Stimulated activated CD4-positive, alpha-beta T cell treated with anti-CD3 and anti-CD28 coated beads, Interleukin-15, amount 100 ng/mL, for 1 hour (primary cell): ENCODE measurements at places on chromosomes 1 and 21.
A peak's percentile ranks its signal among the peaks of the same experiment; 100 is the strongest.

DNA sequence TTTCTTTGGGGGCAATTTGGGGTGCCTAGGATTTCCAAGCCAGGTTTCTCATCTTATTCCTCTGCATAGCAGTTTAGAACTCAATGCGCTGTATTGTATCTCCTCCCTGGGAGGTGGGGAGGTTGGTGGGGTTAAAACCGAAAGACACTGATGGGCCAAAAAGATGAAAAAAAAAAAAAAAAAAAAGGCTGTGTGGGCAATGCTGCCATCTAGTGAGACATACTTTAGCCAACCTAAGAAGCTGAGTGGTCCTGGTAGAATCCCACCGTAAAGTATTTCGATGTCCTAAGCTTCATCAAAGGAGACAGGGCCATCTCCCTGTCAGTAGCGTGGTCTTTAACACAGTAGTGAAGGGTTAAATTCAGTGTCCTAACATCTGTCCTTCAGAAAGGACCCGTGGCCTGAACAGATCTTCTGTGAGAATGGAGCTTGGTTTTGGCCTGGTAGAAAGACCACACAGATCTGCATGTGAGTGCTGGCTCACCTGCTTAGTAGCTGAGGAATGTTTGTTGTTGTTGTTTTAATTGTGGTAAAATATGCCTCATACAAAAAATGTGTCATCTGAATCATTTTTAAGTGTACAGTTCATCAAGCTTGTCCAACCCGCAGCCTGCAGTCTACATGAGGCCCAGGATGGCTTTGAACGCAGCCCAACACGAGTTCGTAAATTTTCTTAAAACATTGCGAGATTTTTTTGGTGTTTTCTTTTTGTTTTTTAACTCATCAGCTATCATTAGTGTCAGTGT lies 226.2 kb downstream of the KIF26B start:
- DNase-seq, result no peak

GRCh38 chr1:62384276-62385005 lies 52.4 kb upstream of the USP1 start:
- no peak for DNase-seq

DNA sequence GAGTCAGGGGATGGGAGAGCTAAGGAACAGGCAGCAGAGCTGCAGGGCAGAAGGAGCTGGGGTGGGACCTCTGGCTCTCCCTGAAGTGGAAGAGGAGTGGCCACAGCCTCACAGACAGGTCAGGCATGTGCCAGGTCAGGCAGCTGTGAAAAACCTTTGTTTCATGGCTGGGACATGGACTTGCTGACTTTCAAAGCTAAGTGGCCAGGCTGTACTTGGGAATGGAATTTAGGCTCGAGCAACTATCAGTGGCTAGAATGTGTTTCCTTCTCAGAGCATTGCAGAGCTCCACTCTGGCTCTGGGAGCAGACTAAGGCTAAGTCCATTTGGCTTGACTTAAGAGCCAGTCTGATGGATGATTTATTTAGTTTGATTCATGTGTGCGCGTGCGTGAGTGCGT lies 385.1 kb downstream of the LMX1A start:
- DNase-seq, result no peak

- DNase-seq, result no peak
Observed at GRCh38 chr1:204630132-204630905, 55.2 kb downstream of the LRRN2 start.

DNA sequence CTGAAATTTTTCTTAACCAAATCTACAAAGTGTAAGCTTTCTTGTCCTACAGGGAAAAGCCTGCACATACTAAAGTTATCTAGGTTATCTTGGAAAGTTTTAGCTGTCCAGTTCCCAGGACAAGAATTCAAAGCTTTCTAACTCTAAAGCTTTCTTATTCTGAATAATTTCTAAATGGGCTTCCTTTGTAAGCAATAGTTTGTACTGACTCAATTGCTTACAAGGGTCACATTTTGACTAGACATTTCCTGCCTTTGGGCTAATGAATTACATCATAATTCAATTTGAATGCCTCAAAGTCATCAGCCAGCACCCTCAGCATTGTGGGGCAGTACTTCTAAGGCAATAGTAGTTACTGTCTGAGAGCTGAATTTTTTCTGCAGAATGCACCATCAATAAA lies 223.0 kb downstream of the LTN1 start:
- DNase-seq, result no peak

DNA sequence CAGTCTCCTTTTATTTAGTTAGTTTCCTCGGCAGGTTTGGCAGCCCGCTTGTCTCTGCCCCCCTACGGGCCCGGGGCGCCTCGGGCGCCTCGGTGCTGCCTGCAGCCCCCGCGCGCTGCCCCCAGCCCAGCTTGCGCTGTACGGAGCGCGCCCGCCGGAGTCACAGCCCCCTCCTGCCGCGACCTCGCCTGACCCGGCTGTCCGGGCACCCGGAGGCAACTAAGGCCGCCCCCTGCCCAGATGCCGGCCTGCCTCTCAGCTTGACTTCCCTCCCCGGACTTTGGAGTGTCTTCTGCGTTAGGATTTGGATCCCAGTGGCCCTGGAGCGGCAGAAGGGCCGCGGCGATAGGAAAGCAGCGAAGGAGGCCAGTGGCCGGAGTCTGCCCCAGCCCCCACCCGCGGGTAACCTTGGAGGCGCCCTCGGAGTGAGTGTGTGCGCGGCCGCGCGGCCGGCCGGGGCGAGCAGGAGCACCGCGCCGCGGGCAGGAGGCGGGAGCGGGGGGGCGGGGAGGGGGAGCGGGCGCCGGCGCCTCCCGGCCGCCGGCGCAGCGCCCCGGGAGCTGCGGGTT lies 7.6 kb downstream of the CDKN2C start:
- DNase-seq, result no peak

DNA sequence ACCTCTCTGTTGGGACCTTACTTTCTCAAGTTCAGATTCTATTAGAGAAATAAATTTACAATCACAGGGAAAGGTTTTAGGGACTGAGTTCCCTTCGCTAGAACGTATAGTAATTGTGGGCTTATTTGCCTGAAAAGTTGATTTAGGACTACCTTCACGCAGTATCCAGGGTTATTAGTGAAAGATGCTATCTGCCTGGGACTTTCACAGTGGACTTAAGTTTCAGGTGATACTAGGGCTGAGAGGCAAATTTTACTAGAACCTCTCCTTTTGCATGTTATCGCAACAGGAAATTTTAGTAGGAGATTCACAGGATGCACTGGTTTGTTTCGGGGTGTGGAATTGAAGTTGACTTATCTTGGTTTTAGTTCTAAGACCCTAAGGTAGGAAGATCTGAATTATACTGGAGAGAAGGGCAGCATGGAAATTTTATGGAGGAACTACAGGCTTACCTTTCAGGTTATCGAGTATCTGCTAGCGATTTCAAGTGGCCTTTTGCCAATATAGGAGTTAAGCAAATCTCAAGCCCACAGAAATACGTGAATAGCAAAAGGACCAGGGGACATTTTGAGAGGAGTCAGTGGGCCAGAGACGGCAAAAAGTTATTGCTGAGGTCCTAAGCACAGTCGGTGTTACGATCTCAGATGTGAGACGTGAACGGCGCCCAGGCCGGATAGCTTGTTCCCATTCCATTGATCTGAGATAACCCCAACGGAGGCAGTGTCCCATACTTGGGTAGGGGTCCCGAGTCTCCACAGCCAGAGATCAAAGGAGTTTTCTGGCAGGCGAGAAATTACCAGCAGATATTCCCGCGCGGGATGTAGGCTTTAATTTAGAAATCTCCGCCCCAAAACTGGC lies 723 bp upstream of the GNAI3 start:
- no peak for DNase-seq

DNA sequence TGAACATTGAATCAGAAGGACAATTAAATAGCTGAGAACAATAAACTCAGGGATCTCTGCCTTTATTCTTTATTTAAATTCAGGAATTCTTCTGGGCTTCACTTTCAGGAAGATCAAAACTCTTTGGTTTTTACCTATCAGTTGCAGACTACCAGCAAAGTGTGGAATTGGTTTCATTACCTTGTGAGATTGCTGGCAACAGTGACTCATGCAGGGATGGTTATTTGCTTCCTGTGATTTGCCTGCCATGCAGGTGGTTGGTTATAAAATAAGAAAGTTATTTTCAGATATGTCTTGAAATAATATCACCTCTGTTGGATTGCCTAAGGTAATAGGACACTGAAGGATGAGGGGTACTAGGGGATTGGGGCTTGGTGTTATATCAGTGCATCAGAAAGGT lies 204.6 kb downstream of the PTBP2 start:
- no peak for DNase-seq

- DNase-seq, result peak; percentile 33
Observed at GRCh38 chr1:168386949-168387586, 106.4 kb downstream of the TBX19 start.

GRCh38 chr1:8002921-8003320 lies 23.2 kb downstream of the ERRFI1 start:
- DNase-seq, result no peak

DNA sequence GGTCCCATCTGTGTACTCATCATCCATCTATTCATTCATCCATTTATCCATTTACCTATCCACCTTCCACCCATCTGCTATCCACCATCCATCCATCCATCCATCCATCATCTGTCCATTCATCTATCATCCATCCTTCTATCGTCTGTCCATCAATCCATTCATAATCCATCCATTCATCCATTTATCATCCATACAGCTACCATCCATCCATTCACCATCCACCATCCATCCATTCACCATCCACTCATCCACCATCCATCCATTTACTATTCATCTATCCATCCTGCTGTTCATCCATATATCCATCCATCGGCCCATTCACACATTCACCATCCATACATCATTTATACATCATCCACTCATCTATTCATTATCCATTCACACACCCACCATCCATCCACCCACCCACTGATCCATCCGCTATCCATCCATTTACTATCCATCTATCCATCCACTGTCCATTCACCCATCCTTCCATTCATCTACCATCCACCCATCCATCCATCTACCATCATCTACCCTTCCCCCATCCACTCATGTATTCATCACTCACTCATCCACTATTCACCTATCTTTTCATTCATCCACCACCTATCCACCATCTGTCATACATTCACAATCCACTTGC lies 96.4 kb downstream of the TRIM11 start:
- DNase-seq, result no peak

GRCh38 chr1:73765551-73766233 lies 432.3 kb downstream of the LRRIQ3 start:
- no peak for DNase-seq

- DNase-seq, result no peak
Observed at GRCh38 chr1:96090134-96090533, 631.5 kb upstream of the PTBP2 start.

GRCh38 chr21:33069994-33070743 lies at the start of gene OLIG1:
Gene OLIG1 (plus strand): TSS chr21:33070141. CDS start chr21:33070247, 106 bp downstream.
- peak; percentile 36 for DNase-seq

DNA sequence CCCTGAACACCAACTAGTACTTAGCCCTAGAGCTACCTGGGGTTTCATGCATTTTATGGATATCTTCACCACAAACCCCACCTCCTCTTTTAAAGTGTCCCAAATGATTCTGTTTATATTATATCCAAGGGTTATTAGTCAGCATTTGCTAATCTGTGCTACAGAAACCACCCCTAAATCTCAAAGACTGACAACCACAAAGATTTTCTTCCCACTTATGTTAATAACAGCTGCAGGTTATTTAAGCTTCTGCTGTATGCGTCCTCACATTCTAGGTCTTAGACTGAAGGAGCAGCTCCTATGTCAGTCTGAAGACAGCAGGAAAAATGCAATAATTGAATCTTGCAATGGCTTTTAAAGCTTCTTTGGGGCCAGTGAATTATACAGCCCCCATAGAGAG lies 11.2 kb upstream of the PHC2 start:
- DNase-seq, result no peak

DNA sequence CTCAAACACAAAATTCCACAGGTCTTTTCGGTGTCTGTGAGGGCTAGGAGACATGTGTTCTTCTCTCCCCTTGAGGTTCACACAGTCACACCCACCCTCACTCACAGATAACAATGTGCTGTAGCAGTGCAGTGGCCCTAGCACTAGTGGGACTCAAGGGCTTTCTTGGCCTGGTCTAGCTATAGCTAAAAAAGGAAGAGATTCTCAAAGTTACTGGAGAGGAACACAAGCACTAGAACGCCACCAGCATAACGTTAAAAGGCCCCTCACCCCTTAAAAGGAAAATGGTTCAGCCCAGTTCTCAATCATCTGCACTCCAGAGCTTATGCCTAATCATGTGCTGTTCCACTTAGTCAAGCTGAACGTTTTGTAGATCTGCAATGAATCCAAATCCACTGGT lies 39.5 kb downstream of the RGS8 start:
- DNase-seq, result no peak

DNA sequence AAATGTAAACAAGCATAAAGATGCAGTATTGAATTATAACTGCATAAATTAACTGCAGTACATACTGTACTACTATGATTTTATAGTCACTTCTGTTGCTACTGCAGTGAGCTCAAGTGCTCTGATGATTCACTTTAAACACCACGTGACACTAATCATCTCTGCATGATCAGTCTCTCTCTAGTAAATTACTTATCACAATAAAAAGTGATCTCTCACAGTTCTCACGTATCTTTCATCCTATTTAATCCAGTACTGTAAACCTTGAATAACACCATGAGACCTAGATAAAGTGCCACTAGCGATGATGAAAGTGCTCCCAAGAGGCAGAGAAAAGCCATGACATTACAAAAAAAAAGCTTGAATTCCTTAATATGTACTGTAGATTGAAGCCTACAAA lies 1242.0 kb downstream of the AMY1C start:
- DNase-seq, result no peak

DNA sequence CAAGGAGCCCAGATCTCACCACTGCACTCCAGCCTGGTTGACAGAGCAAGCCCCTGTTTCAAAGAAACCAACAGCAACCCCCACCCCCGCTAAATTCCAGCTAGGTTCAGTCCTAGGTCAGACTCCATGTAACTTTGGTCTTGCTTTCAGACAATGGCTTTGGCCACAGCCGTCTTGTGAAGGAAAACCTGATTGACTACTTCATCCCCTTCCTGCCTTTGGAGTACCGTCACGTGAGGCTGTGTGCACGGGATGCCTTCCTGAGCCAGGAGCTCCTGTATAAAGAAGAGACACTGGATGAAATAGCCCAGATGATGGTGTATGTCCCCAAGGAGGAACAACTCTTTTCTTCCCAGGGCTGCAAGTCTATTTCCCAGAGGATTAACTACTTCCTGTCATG lies 12.9 kb downstream of the TOR3A start:
- no peak for DNase-seq

- DNase-seq, result no peak
Observed at GRCh38 chr1:1833916-1834325, 55.7 kb upstream of the NADK start.

- DNase-seq, result no peak
Observed at GRCh38 chr1:212951126-212951946, 995 bp downstream of the VASH2 start.
